ENCODE measurements at places on chromosomes 4 and X. TPM values are rescaled to one million over a fixed set of nuclear protein-coding genes. Genes with fewer than 3 reads are reported as not detected.

DNA sequence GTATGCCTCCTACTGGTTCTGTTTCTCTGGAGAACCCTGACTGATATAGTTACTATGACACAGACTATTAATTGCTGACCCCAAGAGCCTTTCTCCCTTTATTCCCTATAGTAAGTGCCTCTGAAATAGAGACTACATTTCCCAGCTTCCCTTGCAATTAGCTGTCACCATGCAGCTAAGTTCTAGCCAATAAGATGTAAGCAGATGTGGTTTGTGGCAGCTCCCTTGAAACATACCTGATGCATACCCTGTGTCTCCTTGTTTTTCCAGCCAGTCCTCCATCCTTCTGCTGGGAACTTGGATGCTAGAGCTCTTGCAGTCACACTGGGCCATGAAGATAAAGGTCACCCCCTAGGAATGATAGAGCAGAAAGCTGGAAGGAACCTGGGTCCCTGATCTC, 9.7 kb upstream of the TMEM165 start:
- no peak for DNase-seq

Gene VCX2
- not detected for total RNA-seq

DNA sequence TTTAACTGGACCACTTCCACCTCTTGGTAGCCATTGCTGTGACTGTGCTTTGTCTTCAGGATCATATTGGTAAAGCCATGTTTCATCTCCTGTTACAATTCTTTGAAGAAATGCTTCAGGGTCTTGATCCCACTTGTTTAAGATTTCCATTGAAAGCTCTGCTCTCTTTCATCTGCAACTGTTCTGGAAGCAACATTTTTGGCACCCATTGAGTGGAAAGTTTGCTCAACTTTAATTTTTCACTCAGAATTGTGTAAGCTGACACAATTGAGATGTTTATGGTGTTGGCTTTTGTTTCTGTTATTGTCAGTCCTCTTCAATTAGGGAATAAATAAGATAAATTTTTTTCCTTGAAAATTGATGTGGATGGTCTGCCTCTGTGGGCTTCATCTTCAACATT, 237.4 kb downstream of the MAPK10 start:
- no peak for DNase-seq

GRCh38 chr4:110586131-110586850, 36.6 kb downstream of the PITX2 start:
- DNase-seq: no peak

GRCh38 chrX:150446995-150447394, 83.9 kb downstream of the MAMLD1 start:
- no peak for DNase-seq

GRCh38 chr4:17385403-17385802, 126.5 kb downstream of the QDPR start:
- peak; percentile 10 for DNase-seq

Gene MAGEA9B
- total RNA-seq: not detected

DNA sequence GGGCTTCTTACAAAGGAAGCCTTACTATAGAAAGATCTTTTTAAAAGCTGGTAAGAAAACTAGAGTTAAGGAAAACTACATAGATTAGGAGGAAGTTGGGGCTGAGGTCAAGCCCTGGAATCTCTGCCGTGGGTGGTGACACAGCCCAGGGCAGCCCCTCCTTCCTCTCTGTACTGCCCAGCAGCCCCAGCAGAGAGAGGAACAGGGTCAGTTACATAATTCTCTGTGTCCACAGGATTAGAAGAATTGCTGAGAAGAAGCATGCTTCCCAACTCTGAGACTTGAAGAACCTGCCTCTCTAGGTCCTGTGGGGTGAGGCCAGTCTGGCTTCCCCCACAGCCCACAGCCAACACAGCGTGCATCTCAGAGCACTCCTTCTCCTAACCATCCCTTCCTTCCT, 9.2 kb upstream of the ABLIM2 start:
- DNase-seq: no peak

All from activated CD8-positive, alpha-beta T cell treated with anti-CD3 and anti-CD28 coated beads for 36 hours (primary cell).